ENCODE measurements at places on chromosomes 1 and 21. TPM values are rescaled to one million over a fixed set of nuclear protein-coding genes. Genes with fewer than 3 reads are reported as not detected.

The SLC26A9 gene
- not detected for total RNA-seq

The MANEAL gene
- 1.0 TPM for total RNA-seq

The CFHR5 gene
- total RNA-seq, result not detected

The MMEL1 gene
- total RNA-seq, result 0.97 TPM

The S100A1 gene
- total RNA-seq, result not detected

The TBX19 gene
- 2.5 TPM for total RNA-seq

The HCRTR1 gene
- not detected for total RNA-seq

The OPRD1 gene
- not detected for total RNA-seq

The UMODL1 gene
- total RNA-seq, result not detected

The ARHGAP30 gene
- 165 TPM for total RNA-seq

The AADACL4 gene
- total RNA-seq, result not detected

The NUF2 gene
- total RNA-seq, result 57.6 TPM

The OVAAL gene
- not detected for total RNA-seq

The TYW3 gene
- total RNA-seq, result 33.7 TPM

The INKA2 gene
- total RNA-seq, result 0.49 TPM

The PAQR7 gene
- 3.9 TPM for total RNA-seq

The OR6N1 gene
- total RNA-seq, result not detected

The TMEM52 gene
- 1.1 TPM for total RNA-seq

The SLC66A1 gene
- 5.9 TPM for total RNA-seq

The NADK gene
- total RNA-seq, result 56.2 TPM

The MFSD2A gene
- total RNA-seq, result 12.8 TPM

The RGS8 gene
- not detected for total RNA-seq

The KPRP gene
- total RNA-seq, result not detected

The RAP1A gene
- 214 TPM for total RNA-seq

The TFF2 gene
- total RNA-seq, result not detected

The ATP8B2 gene
- 48.2 TPM for total RNA-seq

The CD101 gene
- total RNA-seq, result 0.30 TPM

The RAB3B gene
- 0.07 TPM for total RNA-seq

The S100A7A gene
- total RNA-seq, result not detected

The C8A gene
- total RNA-seq, result not detected

The GJA5 gene
- total RNA-seq, result not detected

The CHIA gene
- total RNA-seq, result not detected

The SERINC2 gene
- total RNA-seq, result not detected

The LRRC53 gene
- total RNA-seq, result not detected

The LRIF1 gene
- total RNA-seq, result 15.4 TPM

The MIGA1 gene
- 7.2 TPM for total RNA-seq

The SYT6 gene
- not detected for total RNA-seq

The SETSIP gene
- total RNA-seq, result not detected

The RPL5 gene
- 1,359 TPM for total RNA-seq

The KRTAP7-1 gene
- total RNA-seq, result not detected

The AMY1C gene
- total RNA-seq, result not detected

The PSMA5 gene
- total RNA-seq, result 151 TPM

The DNALI1 gene
- total RNA-seq, result not detected

The CGN gene
- 0.67 TPM for total RNA-seq

The DFFA gene
- 45.7 TPM for total RNA-seq

Measured in activated CD4-positive, alpha-beta T cell treated with anti-CD3 and anti-CD28 coated beads for 36 hours (primary cell).